ENCODE measurements at places on chromosomes 7 and 10. TPM values are rescaled to one million over a fixed set of nuclear protein-coding genes. Genes with fewer than 3 reads are reported as not detected.
A peak's percentile ranks its signal among the peaks of the same experiment; 100 is the strongest.

COL26A1 gene
- 16.4 TPM for total RNA-seq

ADGRA1 gene
- 0.09 TPM for total RNA-seq

ANKRD61 gene
- 2.0 TPM for total RNA-seq

CLCN1 gene
- not detected for total RNA-seq

JCAD gene
- 29.1 TPM for total RNA-seq

EMX2 gene
- total RNA-seq = 2.2 TPM

CRHR2 gene
- 0.63 TPM for total RNA-seq

RSU1 gene
- total RNA-seq = 41.4 TPM

SMNDC1 gene
- 10.3 TPM for total RNA-seq

CLEC5A gene
- total RNA-seq = 0.10 TPM

ADAMTS14 gene
- total RNA-seq = 0.19 TPM

ICA1 gene
- total RNA-seq = 17.8 TPM

GRCh38 chr7:153627323-153627722, 424.9 kb upstream of the DPP6 start:
- no peak for ATAC-seq

- no peak for ATAC-seq
Observed at GRCh38 chr7:39199006-39199405, 221.3 kb downstream of the POU6F2 start.

DNA sequence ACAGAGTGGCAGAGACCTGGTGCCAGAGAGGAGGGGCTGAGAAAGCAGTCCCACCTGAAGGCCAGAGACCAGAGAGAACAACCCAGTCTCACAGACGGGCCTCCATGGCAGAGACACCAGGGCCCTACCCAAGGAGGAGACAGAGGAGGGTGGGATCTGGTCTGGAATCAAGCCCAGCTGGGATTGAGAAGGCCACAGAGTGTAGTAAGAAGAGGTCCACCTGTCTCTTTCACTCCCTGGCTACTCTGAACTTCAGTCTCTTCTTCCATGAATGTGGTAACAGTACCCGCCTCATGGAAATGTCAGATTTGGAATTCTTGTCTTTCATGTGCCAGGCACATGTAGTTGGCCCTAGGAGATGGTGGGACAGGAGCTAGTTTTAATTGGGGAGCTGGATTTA, 55.6 kb downstream of the CLIP2 start:
- no peak for ATAC-seq

DNA sequence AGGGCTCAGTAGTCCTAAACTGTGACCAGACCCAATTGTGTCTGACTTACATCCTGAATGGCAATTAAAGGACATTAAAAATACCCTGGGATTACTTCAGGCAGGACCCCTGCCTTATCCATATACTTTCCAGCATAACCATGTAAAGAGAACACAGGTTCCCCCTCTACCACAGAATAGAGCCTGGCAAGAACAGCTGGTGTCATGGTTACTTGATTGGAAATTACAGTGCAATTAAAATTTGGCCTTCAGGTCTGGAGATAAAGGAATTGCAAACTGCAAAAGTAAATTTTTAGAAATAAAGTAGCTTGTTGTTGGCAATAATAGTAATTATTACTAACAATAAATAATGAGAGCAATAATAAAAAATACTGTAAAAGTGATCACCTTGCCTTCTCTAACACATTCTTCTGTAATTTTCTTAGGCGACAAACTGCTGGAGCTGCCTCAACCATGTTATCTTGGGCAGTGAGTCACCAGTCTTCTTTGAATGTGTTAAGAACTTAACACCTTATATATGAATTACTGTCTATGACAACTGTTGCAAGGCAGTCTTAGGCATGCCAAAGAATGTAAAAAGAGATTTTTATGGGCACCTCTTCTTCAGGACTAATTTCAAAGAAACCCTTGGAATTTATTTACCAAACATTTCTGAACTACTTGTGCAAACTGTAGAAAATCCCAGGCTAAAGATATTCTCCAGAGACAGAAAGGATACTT, 53.7 kb downstream of the HIBADH start:
- no peak for ATAC-seq

DNA sequence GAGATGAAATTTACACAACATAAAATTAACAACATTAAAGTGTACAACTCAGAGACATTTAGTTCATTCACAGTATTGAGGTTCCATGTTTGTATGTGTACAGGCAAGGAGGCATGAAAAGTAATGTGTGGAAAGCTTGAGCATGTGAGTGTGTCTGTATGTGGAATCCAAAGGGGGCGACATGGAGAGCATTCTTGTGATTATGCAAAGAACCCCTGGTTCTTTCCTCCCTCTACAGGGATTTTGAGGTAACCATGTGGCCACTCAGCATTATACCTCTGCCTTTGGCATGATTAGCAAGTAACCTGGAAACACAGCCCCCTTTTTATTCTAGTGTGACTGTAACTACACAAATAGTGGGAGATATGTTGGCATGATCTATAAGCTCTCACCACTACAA, 21.0 kb downstream of the OR2F1 start:
- ATAC-seq = no peak

DNA sequence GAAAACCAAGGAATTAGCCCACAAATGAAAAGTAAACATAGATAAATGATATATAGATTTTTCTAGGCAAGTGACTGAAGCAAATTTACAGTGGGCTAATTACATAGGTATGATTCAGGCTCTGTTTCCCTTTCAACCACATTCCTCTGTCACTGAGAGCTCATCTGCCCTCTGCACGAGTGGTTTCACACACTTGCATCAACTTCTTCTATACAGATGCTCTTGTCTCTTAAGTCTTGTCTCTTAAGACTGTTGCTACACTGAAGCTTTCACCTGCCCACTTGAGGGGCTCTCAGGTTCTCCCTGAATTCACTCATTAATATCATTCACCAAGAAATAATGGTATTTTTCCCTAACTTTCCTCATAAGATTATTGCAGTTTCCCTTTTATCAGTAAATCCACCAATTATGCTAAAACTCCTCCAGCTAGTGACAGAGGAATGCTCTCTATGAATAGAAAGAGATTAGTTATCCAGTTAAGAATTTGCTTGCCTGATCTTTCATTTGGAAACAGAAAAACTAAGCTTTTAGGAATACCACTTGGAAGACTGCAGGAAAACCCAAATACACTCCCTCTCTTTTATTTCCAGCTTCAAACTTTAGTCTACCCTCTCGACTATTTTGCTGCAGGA, 95.7 kb downstream of the ELAPOR2 start:
- ATAC-seq = peak; percentile 59

GRCh38 chr7:118264836-118265235, 40.3 kb downstream of the ANKRD7 start:
- no peak for ATAC-seq

DNA sequence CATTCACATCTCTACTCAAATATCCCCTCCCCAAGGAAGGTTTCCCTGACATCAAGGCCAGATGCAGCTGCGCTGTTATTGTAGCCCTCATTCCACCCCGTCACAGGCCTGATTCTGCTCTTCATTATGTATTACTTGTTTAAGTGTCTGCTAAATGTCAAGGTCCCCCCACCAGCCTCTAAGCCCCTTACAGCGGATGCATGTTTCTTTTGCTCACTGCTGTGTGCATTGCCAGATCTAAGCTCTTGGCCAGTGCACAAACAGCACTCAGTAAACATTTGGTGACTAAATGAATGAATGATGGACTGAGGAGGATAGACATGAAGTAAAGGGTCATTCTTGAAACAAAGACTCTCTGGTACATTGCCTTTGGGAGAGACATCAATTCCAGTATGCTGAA, 90.6 kb downstream of the NEBL start:
- ATAC-seq = no peak

DNA sequence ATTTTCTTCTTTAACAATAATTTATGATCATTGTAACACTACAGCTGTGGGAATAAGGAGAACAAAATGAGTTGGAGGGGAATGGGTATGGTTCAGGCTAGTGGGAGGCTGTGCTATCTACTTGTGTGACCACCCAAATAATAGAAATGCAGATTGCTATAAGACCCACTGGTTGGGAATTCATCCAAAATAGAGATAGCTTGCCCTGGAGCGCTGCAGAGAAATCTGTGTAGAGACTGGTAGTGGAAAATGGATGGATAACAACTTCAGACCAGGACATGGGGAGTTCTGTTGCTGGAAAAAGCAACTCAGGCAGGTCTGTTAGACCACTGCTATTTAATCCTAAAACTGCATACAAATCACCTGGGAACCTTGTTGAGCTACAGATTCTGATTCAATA, 137.1 kb upstream of the MKLN1 start:
- peak; percentile 11 for ATAC-seq

- no peak for ATAC-seq
Observed at GRCh38 chr7:40223451-40224127, 88.8 kb downstream of the SUGCT start.

- no peak for ATAC-seq
Observed at GRCh38 chr7:134262322-134262721, 54.4 kb downstream of the SLC35B4 start.

GRCh38 chr10:75050149-75050919, 61.1 kb upstream of the SAMD8 start:
- ATAC-seq = no peak

- no peak for ATAC-seq
Observed at GRCh38 chr7:99313204-99313573, 12.5 kb upstream of the ARPC1A start.

DNA sequence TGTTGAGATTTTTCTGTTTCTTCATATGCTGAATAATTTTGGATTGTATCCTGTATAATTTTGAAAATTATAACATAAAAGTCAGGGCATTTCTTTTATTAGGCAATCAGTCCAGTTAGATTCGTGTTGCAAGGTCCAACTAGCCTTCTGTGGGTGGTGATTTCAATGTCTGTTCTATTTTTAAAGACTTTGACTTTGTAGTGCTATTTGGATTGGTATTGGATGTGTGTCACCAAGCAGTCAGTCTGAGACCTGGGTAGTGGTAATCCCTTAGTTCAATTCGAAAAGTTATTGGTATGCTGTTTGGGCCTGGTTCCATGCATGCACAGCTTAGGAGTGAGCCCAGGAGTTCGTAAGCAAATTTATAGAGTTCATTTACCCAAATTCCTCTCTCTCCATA, 82.2 kb downstream of the EPDR1 start:
- ATAC-seq = no peak

DNA sequence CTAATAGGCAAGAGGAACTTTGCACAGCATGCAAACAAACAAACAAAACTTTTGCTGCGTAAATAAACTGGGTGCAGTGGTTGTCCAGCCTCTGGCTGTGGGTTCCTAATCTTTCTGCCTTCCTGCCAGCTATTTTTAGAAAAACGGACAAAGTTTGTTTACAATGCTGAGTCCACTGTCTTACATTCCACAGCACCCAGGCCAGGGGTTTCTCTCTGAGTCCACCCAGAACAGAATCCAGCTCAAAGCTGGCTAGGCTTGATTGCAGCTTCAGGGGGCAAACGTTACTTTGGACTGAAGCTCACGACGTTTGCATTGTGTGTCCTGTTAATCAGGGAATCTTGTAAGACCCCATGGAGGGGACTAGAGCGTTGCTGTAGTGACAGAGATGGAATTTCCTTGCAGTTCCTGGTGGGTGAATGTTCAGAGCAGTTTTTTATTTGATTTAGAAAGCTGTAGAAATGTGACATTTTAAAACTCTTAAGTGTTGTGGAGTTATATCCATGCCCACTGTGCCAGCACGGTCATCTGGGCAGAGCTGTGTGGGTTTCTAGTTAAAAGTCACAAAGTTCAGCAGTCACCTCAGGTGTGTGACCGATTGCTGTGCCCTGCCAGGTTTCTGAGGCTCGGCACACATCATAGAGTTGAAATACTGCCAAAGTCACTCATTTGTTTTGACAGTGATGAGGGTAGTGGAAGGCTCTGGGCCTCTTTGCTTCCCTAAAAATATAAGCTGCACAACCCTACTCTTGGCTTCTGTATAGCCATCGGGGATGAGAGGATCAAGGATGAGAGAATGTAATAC, 247.0 kb downstream of the STK31 start:
- ATAC-seq = peak; percentile 71

- no peak for ATAC-seq
Observed at GRCh38 chr7:70321016-70321590, 722.8 kb downstream of the AUTS2 start.

DNA sequence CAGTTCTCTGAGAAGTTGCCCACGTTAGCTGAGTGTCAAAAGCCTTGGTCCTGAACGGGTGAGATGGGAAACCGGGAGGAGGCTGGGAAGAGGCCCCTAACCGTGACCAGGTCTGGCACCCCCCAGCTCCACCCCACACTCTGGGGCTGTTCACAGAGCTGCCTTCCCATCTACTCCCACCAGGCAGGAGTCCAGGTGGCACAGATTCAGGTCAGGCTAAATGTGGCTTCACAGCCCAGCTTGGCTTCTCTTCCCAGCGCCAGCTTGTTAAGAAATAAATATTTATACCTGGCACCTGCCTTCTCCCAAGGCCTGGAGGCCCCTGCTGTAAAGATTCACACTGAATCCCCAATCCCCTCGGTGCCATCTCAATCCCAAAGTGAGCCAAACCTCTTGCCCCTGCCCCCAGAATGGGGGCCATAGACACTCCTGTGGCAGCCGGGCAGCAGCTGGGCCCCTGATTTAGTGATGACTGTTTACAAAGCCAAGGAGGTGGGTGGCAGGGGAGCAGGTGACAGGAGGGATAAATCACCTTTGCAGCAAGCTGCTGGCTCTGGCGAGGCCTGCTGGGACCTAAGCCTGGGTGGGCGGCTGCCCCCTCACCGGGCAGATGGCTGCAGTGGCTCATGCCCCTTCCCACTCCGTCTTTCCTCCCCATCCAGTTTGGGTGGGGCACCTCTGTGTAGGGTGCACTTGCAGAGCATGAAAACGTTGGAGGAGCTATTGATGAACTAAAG, 72.5 kb downstream of the GOLGA7B start:
- peak; percentile 71 for ATAC-seq

All from motor neuron (in vitro differentiated cells).